Activated gamma-delta T cell (primary cell): ENCODE measurements at places on chromosomes 11 and 22.

- no peak for DNase-seq
These were observed at the start of gene MOGAT2 for GRCh38 chr11:75717608-75718418. Gene MOGAT2, plus strand, starts transcription at chr11:75717838. Its CDS starts 51 bp downstream, at chr11:75717889.

GRCh38 chr22:35578836-35579575, 38.1 kb downstream of the MB start:
- no peak for DNase-seq

- DNase-seq = peak; percentile 60
These were observed 585 bp downstream of the CYB5R3 start for GRCh38 chr22:42648368-42649245.

GRCh38 chr11:95121698-95122097, 32.1 kb downstream of the ENDOD1 start:
- DNase-seq = no peak

GRCh38 chr11:22512457-22512856, 113.2 kb downstream of the FANCF start:
- no peak for DNase-seq
